Endodermal cell (in vitro differentiated cells): ENCODE measurements at places on chromosomes 3 and 15.

- H3K4me1 ChIP-seq, result no peaks in the 10 kb centered on the region
- no peaks in the 10 kb centered on the region for H3K27me3 ChIP-seq
- peak; percentile 43 for DNase-seq
- no peak overlapping the region for H3K4me3 ChIP-seq
- no peak overlapping the region for H3K27ac ChIP-seq
- no peaks in the 10 kb centered on the region for H3K36me3 ChIP-seq
Observed at GRCh38 chr3:195048059-195048905, 222.7 kb downstream of the XXYLT1 start.

- H3K36me3 ChIP-seq, result no peaks in the 10 kb centered on the region
- DNase-seq, result peak; percentile 48
- peaks cover 9% of the 10 kb centered on the region for H3K4me1 ChIP-seq
- no peak overlapping the region for H3K27ac ChIP-seq
- no peak overlapping the region for H3K4me3 ChIP-seq
- H3K27me3 ChIP-seq, result peaks cover 28% of the 10 kb centered on the region
Observed at GRCh38 chr3:43854916-43855315, 164.2 kb downstream of the ABHD5 start.

DNA sequence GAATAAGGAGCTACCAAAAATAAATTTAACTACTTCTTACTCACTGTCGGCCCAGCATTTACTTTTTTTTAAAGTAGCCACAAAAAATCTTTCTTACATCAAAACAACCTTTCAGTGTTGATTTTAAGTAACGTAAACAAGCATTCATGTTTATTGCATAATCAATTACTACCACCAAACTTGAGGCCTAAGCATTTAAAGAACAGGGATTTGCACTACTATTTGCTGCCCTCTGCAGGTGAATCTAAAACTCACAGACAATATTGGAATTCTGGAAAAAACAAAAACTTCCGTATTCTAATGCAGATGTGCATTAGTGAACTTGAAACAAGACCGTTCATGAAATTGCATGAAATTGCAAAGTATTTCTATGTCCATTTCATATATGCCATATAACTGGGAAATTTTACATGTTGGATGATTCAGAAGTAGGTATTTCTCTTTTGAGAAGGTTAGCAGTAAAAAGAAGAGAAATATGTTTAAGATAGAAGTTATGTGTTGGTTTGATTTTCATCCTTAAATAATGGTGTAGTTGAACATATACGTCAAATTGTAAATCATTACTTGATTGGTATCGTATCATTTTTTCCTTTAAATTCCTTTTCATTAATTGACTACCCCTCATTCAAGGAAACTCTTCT, 55.6 kb downstream of the CGGBP1 start:
- H3K27ac ChIP-seq, result no peak overlapping the region
- H3K27me3 ChIP-seq, result no peaks in the 10 kb centered on the region
- no peak for DNase-seq

GRCh38 chr3:25532431-25533162, 104.5 kb downstream of the RARB start:
- H3K27me3 ChIP-seq, result no peaks in the 10 kb centered on the region
- H3K4me3 ChIP-seq, result peak overlapping the region; percentile 58
- peak; percentile 81 for DNase-seq
- no peaks in the 10 kb centered on the region for H3K4me1 ChIP-seq
- no peak overlapping the region for H3K27ac ChIP-seq

GRCh38 chr3:45181496-45181895, 35.3 kb upstream of the CDCP1 start:
- DNase-seq, result no peak
- H3K27me3 ChIP-seq, result no peaks in the 10 kb centered on the region
- no peak overlapping the region for H3K27ac ChIP-seq
- peaks cover 4% of the 10 kb centered on the region for H3K4me1 ChIP-seq
- H3K36me3 ChIP-seq, result no peaks in the 10 kb centered on the region
